ENCODE measurements at places on chromosomes 3 and 15. TPM values are rescaled to one million over a fixed set of nuclear protein-coding genes. Genes with fewer than 3 reads are reported as not detected.
A peak's percentile ranks its signal among the peaks of the same experiment; 100 is the strongest.

Gene HAPLN3
- 5.7 TPM for total RNA-seq

Gene NANOGP8
- not detected for total RNA-seq

Gene EXD1
- not detected for total RNA-seq

Gene IQCF5
- not detected for total RNA-seq

Gene GOLGA6L4
- total RNA-seq, result 2.6 TPM

Gene KIF9
- 11.8 TPM for total RNA-seq

Gene SCAMP5
- 4.4 TPM for total RNA-seq

Gene FSIP1
- total RNA-seq, result 0.75 TPM

Gene POPDC2
- total RNA-seq, result 947 TPM

Gene MAP1A
- total RNA-seq, result 25.0 TPM

Gene TMC3
- total RNA-seq, result not detected

Gene CALML4
- 6.6 TPM for total RNA-seq

DNA sequence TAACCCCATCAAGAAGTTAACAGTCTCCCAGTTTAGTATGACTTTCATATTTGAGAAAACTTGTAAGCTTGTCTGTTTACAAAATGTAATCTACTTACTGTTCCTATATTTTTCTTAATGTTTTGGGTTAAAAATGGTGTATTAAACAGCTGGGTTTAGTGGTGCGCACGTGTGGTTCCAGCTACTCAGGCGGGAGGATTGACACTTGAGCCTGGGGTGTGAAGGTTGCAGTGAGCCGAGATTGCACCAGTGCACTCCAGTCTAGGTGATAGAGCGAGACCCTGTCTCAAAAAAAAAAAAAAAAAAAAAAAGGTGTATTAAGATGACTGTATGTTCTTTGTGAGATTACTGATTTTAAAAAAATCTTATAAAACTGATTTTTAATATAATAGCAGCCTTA is 69.3 kb downstream of the BBX start:
- DNase-seq, result no peak

- DNase-seq, result no peak
These were observed 1377.2 kb upstream of the CADM2 start for GRCh38 chr3:83581546-83581945.

DNA sequence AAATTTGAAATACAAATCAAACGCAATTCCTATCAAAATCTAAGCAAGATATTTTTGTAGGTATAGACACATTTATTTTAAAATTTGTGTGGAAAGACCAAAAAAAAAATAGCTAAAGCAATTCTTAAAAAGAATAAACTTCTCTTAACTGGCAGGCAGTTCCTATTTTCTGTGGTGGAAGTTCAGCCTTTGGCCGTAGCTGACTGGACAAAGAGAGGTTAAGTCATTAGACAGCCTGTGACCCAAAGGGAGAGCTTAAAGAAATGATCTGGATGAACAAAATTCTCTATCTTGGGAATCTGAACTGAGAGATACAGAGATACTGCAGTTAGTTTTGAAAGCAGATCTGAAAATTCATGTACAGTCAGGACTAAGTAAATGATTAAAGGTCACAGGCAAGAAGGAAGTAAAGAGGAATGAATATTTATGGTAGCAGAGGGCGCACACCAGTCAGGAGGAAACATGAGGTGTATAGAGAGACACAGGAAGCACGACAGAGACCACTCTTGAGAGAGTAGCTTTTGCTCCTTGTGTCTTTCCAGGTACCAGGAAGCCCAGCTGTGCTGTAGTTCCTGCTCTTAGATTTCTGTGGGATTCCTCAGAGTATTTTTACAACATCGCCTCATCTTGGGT is 57.5 kb downstream of the TPRG1 start:
- DNase-seq, result no peak

GRCh38 chr3:63352008-63352279 is 73.8 kb downstream of the SYNPR start:
- no peak for DNase-seq

GRCh38 chr15:94791008-94791407 is 559.6 kb downstream of the MCTP2 start:
- DNase-seq, result no peak

GRCh38 chr3:52912885-52913731 is 15.8 kb upstream of the STIMATE start:
- DNase-seq, result no peak

- no peak for DNase-seq
These were observed 175.1 kb upstream of the CTNNB1 start for GRCh38 chr3:41024031-41024836.

GRCh38 chr3:157282261-157283191 is 122.6 kb upstream of the CCNL1 start:
- no peak for DNase-seq

DNA sequence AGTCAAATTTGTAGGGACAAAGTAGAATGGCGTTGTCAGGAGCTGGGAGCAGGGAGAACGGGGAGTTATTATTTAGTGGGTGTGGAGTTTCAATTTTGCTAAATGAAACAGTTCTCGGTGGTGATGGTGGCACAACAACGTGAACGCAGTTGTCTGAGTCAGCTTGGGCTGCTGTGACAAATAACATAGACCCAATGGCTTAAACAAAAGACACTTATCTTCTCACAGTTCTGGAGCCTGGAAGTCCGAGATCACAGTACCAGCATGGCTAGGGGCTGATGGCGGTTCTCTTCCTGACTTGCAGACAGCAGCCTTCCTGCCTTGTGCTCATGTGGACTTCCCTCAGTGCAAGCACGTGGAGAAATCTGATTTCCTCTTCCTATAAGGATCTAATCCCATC is 90.2 kb downstream of the CHSY1 start:
- no peak for DNase-seq

- no peak for DNase-seq
These were observed 47.5 kb upstream of the TM4SF1 start for GRCh38 chr3:149424918-149425317.

DNA sequence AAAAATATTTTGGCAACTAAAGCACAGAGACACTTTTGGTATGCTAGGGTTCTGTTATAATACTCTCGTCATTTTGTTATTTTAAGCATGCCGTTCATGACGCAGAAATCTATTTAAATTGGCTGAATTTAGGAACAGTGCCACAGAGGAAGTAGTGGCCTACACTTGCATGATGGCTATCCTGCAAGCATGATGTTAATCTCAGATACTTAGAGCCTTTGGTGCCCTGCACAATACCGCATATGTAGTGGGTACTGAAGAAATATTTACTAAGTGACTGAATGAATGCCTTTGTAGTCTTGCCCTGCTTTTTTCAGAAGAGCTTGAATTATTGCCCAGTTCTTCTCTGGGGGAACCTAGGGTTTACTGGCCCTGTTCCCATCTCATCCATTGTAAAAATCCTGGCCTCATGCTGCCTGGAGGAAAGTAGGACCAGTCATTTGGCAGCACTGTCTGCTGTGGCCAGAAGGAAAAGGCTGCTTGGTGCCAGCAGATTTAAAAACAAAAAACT is 79.0 kb downstream of the SERPINI1 start:
- peak; percentile 62 for DNase-seq

DNA sequence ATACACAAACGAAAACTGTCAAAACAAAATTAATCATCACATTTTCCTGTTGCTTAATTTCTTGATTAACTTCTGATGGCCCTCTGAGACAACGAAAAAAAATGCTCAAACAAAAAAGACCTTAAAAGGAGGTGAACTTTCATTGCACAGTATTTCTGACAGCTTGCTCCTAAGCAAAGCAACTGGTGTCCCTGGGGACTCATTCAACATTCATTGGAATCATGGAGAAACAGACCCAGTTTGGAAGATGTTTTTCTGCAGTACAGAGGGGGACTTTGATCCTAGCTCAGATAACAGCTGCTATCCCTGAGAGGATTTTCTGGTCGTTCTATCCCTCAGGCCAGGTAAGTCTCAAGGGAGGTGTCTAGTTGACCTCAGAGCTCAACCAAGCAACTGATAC is 378.7 kb upstream of the ATP11B start:
- no peak for DNase-seq

- DNase-seq, result no peak
These were observed 19.7 kb downstream of the PAK6 start for GRCh38 chr15:40258544-40258943.

GRCh38 chr3:45362758-45363157 is 25.6 kb upstream of the LARS2 start:
- no peak for DNase-seq

DNA sequence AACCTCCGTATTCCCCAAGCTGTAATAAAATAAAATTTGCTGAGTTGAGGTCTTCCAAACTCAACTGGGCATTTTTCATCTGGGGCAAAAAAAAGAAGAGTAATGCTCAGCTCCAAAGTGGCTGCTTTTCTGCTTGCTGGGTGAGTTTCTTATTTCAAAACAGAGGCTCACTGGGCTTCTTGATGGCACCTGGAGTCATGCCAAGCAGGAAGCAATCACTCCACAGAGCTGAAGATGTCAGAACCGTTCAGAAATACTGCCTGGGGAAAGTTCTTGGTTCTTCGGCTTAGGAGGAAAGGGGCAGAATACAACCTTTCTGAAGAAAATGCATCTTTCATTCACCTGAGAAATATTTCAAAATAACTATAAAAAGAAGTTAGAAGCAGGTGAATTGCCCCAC is 4.1 kb downstream of the CCR9 start:
- no peak for DNase-seq

DNA sequence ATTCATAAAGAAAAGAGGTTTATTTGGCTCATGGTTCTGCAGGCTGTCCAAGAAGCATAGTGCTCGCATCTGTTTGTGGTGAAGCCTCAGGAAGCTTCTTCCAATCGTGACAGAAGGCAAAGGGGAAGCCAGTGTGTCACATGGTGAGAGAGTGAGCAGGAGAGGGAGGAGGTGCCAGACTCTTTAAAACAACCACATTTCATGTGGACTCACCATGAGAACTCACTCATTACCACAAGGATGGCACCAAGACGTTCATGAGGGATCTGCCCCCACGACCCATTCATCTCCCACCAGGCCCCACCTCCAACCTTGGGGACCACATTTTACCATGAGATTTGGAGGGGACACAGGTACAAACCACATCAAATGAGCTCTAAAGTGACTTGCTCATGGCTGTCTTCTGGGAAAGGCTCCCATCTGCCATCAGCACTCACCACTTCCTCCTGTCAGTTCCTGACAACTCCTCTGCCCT is 327.3 kb upstream of the TLE3 start:
- DNase-seq, result no peak

DNA sequence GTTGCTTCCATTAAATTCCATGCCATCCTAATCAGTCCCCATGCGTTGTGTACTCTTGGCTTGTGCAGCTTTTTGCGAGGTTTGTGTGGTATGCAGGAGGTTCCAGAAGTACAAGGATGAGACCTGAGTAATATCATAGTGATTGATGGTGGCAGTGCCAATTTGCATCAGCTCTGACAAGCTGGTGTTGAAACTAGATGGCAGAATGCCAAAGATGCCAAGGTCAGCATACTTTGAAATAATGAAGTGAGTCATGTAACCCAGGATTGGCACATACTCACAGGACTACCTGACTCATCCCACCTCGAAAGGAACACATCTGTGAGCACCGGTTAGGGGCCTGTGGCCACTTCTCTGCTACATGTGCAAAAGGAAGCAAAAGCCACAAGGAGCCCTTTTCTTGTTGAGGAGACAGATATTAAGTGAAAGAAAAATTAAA is 14.3 kb downstream of the KAT2B start:
- DNase-seq, result peak; percentile 41

Data from heart left ventricle (tissue), 16 donors.